Common myeloid progenitor, CD34-positive (primary cell): ENCODE measurements at places on chromosomes 5 and 9.

DNA sequence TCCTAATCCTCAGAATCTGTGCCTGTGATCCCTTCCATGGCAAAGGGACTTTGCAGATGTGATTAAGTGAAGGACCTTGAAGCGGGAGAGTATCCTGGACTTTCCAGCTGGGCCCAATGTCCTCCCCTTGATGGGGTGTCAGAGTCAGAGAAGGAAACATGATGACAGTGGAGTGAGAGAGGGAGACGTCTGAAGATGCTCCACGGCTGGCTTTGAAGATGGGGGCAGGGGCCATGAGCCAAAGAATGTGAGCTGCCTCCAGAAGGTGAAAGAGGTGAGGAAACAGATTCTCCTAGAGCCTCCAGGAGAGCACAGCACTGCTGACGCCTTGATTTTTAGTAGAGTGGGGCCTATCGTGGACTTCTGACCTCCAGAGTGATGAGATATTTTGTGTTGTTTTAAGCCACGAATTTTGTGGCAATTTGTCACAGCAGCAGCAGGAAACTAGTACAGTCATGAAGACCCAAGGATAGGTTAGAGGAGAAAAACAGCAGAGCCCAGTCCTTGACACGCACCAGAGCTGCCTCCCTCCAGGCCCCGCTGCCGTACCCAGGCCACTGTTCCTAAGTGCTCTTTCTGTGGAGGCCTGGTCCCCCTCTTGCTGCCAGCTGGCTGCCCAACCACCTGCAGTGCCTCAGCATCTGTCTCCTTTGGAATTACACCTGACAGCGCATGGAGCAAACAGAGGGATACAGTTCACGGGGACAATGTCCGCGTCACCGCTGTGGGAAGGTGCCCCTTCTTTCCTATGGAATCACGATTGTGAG, 78.1 kb downstream of the MACROH2A1 start:
- DNase-seq = no peak

DNA sequence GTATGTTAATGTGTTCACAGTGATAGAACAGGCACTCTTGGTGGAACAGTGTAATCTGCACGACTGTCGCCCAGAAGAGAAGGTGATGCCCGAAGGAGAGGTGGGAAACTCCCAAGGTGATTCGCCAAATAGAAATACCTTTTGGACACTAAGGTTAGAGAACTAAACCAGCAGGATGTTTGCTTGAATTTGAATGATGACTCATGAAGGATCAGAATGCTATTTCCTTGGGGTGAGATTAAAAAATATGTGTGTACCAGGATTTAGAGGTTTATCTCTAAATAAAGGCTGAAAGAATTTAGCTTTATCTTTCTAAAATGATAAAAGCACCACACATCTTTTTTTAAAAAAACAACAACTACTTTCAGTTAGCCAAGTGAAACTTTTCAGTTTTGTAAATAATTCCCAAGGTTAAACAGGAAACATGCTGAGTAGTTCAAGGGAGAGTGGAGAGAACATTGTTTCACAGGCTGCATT, 297.4 kb upstream of the TAS2R1 start:
- DNase-seq = no peak

DNA sequence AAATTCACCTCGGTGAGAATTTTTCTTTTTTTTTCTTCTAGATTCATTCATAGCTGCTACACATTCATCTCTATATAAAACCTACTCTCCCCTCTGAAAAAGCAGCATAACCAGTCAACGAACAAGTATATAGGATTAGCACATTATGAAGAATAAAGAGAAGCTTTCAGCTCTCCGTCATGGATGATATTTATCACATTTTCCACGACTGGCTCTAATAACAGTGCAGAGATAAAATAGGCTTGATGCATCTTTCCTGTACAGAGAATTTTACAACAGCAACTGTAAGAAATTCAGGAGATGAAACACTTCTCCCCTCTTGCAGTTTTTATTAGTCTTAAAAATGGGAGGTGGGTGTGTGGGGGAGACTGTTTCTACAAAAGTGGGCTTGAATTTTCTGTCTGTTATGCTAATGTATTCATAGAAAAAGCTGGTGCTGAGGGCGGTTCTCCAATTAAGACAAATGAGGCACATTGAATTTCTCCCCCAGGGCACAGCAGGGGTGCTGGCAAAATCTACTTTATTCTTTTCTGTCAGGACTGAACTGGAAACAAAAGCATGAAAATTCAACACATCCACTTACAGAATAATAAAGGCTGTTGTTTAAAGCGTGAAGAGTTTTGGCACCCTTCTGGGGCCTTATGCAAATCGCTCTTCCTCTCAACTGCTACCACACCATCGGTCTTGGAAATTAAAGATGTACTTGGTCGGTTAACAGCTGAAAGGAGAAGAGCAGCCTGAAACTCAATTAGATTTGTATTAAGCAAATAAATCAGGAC, 233.9 kb upstream of the ZNF608 start:
- DNase-seq = no peak

DNA sequence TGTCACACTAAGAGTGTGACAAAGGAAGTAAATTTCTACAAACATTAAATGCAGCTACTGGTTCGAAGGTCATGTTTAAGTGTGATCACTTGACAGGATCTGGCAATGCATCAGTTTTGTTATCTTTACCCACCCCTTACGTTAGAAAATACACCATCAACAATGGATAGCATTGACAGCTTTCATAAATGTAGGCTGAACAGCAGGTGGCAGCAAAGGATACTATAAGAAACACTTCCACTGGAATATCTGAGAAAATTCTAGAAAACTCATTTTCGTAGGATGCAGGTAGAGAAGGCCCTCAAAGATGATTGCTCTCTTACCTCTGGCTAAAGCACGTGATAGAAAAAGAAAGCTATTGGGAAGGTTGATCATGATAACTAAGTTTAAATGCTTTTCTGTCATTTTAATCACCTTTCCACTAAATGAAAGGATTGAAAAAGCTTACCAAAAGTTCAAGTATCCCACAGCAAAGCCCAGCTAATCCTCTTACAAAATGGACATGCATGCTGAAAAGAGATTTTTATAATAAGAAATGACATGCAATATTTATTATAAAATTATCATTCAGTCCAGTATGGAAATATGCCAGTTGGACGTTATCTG, 292.5 kb downstream of the PARP8 start:
- peak; percentile 55 for DNase-seq

DNA sequence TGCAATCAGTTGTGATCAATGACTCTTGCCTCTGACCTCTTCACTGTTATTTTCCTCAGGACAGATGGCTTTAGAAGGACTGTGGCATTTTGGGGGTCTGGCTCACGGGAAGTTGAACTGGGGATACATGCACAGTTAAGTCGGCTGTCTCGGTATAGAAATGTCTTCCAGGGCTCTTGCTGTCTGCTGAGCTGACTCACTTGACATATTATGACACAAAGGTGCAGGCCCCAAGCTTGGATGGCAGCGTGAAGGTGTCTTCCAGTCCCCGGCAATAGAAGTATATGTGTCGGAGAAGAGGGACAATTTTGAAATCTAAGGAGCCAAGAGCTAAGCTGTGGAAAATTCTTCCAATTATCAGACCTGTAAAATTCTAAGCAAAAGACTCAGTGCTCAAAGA, 9.8 kb upstream of the ARSI start:
- DNase-seq = no peak
